ENCODE measurements at places on chromosomes 7 and 10.

DNA sequence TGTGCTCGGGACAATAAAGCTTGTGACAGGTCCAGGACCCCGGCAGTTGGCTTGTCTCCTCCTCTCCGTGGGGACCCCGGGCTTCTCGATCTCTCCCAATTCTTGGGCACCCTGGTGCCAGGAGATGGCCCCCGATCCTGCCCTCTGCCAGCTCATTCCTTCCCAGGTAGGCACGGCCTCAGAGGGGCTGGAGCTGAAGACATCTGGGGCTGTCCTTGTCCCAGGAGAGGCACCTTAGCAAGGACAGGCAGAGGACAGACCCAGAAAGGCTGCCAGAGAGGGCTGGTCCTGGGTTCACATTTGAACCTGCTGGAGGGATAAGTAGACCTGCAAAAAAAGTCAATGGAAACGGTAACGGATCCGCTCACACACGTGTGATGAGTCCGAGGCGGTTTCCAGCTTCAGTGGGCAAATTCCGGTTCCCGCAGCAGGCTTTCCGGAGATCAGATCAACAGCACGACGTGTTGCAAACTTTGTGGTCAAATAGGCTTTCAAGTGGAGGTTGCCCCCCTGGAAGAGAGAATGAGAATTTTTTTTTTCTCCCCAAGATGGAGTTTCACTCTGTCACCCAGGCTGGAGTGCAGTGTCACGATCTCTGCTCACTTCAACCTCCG is 47.7 kb upstream of the GTF2IRD1 start:
- DNase-seq = no peak

GRCh38 chr7:149598721-149599308 is 101.2 kb upstream of the ZNF746 start:
- DNase-seq = no peak

DNA sequence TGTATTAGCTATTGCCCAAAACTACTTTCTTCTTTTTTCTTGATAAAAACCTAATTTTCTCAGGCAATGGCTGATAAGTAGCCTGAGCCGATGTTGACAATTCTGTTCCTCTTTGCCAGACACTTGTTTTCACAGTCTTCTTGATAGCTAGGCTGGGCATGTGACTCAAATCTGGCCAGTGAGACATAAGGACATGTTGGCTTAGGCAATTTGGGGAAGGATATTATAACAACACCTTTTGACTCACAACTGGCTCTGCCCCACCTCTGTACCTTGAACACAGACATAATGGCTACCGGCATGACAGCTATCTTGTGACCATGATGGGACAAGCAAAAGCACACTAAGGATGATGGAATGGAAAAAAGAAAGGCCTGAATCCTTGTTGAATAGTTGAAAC is 72.9 kb upstream of the GPR22 start:
- DNase-seq = no peak

- no peak for DNase-seq
Observed at GRCh38 chr7:92622030-92622429, 31.8 kb upstream of the FAM133B start.

DNA sequence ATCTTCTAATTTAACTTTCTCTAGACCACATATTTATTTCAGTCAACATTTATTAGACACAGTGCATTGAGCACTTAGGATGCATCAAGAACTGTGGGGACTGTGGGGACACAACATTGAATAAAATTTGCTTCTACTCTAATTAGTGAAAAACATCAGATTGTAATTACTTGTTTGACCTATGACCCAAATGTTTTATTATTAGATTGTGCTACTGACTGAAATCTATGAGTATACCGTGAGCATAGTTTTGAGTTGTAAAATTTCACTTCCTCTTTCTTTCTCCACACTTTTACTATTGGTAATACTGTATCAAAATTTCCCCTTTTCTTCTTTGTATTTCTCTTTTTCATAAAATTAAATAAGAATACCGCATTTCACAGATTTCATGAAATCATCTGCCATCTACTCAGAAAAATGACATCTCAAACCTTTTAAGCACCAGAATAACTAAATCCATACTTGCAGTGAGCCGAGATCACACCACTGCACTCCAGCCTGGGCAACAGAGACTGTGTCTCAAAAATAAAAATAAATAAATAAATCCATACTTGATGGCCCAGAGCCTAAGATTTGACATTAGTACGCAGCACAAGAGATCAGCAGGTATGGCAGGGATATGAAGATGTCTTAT is 25.4 kb upstream of the INPP5F start:
- DNase-seq = no peak

GRCh38 chr10:72460284-72460876 is 105.7 kb upstream of the DNAJB12 start:
- no peak for DNase-seq

GRCh38 chr7:10718768-10719167 is 254.9 kb upstream of the PHF14 start:
- DNase-seq = no peak

DNA sequence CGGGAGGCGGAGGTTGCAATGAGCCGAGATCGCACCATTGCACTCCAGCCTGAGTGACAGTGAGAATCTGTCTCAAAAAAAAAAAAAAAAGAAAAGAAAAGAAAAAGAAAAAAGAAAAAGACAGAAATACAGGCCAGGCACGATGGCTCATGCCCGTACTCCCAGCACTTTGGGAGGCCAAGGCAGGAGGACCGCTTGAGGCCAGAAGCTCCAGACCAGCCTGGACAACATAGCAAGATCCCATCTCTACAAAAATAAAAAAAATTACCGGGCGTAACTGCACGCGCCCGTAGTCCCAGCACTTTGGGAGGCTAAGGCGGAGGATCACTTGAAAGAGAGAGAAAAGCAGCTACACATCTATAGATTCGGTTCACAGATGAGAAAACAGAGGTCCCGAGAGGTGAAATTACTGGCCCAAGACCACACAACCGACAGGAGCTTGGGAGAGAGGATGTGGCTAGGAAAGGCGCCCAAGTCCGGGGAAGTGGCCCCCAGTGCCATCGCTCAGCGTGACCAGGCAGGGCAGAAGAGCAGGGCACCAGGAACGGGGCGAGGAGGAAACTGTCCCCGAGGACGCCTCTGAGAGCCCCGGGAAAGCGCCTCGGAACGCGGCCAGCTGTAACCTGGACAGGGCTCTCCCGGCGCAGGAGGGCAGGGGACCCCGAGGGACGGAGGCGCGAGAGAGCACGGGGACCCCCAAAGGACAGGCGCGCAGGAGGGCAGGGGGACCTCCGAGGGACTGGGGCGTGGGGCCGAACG is 612 bp downstream of the SNX8 start:
- no peak for DNase-seq

GRCh38 chr7:106139265-106140251 is 27.4 kb upstream of the SYPL1 start:
- no peak for DNase-seq

DNA sequence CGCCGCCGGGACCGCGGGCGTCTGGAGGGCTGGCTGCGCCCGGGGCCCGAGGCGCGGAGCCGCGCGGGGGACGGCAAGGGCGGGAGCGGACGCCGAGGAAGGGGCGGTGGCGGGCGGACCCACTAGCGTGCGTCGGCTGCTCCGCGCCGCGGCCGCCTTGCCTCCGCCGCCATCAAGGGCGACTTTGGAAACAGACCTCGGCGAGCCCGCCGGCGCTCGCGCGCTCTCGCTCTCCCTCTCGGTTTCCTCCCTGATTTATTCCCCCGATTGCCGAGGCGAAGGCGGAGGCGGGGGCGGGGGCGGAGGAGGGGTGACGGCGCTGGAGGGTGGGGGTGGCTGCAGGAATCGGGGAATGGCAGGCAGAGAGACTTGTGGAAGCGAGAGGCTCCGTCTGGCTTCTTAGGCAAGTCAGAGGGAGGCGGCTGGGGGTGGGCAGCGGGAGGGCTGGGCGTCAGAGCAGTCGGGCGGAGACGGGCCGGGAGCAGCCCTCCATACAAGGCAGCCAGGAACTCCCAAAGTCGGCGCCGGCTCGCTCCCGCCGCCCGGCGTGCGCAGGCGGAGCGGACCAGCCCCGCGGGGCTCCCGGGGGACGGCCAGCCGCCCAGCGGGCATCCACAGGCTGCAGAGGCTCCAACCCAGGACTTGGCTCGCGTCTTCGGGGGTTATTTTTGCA is at the start of gene CACNA2D1:
TSS of gene CACNA2D1 (minus strand) at position 231 of the 673 bp plus-strand sequence.
- peak; percentile 93 for DNase-seq

DNA sequence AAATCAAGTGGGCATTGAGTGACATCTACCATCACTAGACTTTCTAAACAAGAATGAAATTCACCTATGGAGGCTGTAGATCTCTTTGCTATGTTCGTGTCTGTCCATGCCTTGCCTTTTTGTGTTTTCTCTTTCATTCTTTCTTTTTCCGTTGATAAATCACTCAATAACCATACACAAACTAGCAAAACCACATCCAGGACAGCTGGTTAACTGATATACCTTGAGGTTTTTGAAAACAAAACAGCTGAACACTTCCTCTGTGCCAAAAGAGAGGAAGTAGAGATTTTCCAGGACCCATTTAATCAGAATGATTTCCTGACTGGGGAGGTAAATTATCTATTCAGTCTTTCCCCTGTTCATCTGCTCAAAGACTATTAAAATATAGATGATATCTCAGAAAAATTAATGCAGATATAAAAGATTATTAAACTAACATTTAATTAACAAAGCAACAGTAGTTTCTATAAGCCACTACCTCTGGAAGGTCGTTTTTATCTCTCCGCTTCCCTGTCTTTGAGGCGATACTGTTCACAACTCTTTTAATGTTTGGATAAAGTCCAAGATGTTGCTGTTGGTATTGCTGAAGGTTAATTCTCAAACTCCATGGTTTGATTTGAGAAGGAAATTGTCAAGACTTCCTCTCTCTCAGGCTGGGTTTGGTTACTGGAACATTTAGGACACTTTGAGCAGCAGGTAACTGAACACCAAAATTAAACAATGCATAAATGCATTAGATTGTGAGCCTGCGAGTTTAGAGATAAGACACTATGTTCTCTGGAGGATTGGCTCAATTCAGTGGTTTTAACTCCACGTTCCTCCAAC is 24.4 kb upstream of the C10orf67 start:
- DNase-seq = no peak

- DNase-seq = no peak
Observed at GRCh38 chr7:47581438-47581803, 490 bp downstream of the TNS3 start.

DNA sequence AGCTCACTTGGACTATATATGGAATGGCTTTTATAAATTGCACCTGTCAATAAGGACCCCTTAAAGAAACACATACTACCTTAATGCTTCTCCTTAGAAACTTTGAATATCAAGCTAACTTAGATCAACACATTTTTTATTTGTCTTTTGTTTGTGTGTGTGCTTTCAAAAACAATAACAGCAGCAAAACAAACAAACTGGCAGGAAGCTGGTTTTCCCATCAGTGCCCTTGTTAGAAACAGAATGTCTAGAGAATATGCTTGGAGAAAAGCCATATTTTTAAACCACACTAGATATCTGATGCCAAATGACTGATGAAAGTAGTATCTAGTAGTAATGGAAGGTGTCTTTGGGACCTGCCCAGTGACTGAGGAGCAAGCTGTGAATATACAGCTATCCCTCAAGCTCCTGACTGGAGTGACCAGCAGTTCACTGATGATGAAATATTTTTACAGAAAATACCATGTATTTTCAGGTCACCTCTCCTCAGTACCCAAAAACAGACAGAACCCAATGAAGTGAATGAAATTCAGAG is 1.0 kb downstream of the PDE1C start:
- DNase-seq = peak; percentile 46

- no peak for DNase-seq
Observed at GRCh38 chr10:113301342-113301984, 251.4 kb upstream of the HABP2 start.

DNA sequence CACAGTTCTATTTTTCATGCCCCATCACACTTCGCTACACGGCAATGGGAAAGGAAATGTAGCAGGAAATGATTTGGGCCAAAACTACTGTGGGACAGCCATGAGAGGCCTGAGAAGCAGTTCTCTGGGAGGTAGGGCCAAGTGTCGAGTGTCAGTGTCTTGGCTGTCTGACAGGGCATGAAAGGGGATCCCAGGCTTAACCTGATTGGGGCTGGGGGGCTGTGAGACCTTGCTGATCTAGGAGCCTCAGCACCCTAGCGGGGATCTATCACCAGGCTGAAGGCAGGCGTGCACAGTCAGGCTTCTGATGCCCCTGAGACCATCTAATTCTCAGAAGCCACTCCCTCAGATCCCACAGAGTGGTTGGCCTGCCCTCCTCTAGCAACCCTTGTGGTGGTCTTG is 58.2 kb upstream of the SLC25A13 start:
- peak; percentile 37 for DNase-seq

DNA sequence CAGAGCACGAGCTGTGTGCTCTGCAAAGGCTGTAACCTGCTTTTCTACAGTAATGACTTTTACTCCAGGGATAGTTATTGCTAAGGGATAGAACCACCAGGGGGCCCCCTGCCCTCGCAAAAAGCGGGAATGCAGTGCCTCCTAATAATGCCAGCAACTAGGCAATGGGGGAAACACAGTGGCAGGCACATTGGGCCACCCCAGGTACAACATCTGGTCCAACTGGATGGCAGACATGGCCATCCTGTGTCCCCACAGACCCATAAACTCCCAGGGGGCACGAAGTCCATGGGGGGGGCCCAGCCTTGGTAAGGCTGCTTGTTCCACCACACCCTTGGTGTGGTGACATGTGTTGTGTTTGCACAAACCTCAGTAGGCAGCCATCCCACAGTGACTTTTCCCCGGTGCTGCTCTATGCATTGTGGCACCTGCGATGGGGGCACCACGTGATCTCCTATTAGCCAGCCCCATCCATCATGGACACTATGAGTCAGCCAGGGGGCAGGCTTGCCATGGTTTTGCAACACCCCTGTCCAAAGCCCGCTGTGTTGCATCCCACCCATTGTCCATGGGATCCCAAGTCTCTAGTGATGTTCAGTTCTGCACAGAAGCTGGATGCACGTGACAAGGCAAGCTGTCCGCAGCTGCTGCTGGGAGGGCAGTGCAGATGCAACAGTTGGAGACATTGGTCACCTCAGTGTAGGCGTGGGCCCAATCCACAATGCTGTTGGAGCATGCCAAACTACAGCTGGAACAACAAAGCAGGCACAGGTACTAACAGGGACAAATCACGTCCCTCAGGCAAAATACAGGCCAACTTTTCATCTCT is 84.0 kb downstream of the ANLN start:
- DNase-seq = peak; percentile 24

GRCh38 chr7:1053002-1053411 is 8.7 kb downstream of the GPR146 start:
- DNase-seq = no peak

DNA sequence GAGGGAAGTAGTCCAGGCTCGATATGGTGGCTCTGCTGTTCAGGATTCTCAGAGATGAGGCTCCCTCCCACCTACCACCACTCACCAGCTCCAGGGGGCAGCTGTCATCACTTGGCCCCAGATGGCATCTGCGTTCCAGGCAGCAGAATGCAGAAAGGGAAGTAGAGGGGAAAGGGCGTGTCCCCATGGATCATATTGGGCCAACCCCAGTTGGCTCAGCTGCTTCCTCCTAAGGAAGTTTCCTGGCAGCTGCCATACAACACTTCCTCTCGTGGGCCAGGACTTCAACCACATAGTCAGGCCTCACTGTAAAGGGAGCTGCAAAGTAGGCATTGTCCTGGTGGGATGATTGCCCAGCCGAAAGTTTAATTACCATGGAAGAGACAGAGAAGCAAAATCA is 1.6 kb upstream of the TEX36 start:
- no peak for DNase-seq

DNA sequence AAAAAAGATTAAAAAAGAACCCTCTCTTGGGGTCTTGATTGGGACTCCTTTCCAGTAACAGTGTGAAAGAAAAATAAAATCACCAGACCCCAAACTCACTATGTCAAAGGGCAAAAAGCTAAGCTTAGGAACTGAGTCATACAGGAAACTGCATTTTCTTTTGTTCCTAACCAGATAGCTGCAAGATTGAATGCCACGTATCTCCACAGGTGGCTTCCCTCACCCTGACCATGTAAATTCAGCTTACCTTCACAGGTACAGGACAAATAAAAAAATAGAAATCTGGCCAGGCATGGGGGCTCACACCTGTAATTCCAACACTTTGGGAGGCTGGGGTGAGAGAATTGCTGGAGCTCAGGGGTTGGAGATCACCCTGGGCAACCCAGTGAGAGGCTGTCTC is 32.5 kb upstream of the EIF4H start:
- no peak for DNase-seq
